ENCODE measurements at places on chromosomes 1 and 21.

GRCh38 chr1:33635336-33636012, 163.0 kb downstream of the ZSCAN20 start:
- DNase-seq: no peak

DNA sequence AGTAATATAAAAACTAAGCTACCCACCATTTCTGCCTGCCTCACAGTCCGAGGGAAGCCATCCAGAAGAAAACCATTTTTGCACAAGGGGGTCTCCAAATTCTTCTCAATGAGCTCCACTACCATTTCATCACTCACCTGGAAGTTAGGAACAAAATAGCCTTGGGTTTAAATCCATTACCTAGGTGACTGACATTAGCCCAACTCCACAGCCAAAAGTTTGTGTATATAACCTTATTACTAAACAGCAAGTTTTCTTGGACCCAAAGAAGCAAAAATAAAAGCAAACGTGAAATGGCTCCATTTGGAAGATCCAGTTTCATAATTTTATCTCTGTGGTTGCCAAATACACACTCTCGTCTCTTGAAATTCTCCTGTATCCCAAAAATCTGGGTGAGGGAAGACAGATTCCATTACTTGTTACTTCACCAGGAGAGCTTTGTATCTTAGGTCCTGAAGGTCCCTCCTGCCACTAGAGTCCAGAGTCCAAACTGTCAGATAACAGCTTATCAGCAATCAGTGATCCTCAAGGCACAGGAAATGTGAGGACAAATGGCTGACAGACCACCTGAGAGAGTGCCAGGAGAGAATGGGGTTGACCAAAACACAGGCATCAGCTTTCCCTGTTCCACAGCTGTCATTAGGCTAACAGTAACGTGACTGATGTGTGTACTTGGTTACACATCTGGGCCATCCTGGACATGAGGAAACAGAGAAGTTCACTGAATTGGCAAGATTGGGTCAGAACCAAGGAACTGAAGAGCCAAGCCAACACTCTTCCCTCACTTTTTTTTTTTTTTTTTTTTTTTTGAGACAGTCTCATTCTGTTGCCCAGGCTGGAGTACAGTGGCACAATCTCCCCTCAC, 14.9 kb downstream of the AK2 start:
- DNase-seq: no peak

DNA sequence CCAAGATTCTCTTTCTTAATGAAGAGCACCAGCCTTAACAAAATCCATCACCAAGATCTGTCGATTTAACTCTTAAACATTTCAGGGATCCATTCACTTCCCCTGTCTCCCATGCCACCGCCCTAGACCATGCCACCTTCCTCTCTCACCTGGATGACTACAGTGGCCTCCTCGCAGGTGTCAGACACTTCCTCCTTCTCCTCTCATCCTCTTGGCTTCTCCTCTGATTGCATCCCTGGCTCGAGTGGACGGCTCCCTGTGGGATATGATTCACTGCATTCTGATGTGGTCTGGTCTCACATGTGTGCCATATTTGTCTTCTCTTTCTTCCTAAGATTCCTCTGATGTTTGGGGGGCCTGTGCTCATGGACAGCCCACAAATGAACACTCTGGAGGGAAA, 66.4 kb upstream of the KLHDC7A start:
- DNase-seq: no peak

DNA sequence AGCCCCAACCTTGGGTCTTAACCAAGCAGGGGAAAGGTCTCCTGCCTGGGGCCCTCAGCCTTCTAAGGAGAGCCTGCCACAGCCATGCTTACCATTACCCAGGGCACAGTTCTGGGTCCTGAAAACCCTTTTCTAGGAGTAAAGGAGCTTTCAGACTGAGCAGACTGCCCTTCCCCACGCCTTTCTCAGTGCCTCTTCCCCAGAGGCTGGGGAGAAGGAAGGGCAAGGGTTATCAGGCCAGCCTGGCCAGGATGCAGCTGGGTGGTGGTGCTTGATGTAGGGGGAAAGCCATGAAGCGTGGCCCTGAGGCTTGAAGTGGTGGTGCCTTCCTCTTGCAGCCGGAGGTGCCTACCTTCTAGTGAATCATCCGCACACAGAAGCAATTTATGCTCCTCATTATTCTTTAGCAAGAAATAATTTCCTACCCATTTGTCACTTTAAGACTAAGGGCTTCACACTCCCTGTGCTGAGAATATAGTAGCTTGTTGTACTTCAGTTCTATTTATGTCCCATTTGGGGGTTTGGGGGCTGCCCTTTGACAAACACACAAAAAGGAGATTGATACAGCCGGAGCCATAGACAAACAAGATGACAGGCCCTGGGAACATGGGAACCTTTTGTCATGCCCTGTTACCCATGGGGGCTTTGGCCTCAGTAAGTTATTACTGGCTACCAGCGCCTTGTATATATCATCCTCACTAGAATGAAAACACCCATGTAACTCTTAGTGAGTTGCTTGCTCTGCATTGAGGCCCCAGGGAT, 40.7 kb downstream of the MAN1C1 start:
- no peak for DNase-seq

- no peak for DNase-seq
Observed at GRCh38 chr1:15571266-15571665, 13.6 kb downstream of the AGMAT start.

DNA sequence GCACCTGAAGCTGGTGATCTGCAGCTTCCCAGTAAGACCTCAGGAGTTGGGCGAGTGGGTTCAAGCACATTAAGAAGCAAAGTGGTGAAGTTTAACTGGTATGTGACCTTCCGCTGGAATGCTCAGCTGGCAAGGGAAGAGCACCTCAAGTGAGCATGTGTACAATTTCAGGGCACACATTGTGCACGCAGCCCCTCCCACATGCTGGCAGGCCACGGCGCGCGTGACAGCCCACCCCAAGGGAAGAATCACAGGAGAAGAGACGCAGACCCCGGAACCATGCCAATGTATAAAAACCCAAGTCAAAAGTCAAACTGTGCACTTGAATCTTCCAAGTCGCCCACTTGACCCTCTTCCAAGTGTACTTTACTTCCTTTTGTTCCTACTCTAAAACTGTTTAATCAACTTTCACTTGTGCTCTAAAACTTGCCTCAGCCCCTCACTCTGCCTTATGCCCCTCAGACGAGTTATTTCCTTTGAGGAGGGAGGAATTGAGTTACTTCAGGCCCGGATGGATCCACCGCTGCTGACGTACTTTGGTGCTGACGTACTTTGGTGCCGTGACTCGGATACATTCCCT, 20.0 kb downstream of the LRRC3 start:
- DNase-seq: no peak
